ENCODE measurements at places on chromosomes 7 and 10. TPM values are rescaled to one million over a fixed set of nuclear protein-coding genes. Genes with fewer than 3 reads are reported as not detected.

GRCh38 chr7:22325671-22326070 is 31.3 kb downstream of the RAPGEF5 start:
- no peak for DNase-seq

- DNase-seq, result no peak
Measured at GRCh38 chr7:117808910-117809705, 64.1 kb downstream of the CTTNBP2 start.

Gene ACBD7
- total RNA-seq, result 0.19 TPM

Gene OR6V1
- total RNA-seq, result not detected

Gene EIF5AL1
- 0.14 TPM for total RNA-seq

DNA sequence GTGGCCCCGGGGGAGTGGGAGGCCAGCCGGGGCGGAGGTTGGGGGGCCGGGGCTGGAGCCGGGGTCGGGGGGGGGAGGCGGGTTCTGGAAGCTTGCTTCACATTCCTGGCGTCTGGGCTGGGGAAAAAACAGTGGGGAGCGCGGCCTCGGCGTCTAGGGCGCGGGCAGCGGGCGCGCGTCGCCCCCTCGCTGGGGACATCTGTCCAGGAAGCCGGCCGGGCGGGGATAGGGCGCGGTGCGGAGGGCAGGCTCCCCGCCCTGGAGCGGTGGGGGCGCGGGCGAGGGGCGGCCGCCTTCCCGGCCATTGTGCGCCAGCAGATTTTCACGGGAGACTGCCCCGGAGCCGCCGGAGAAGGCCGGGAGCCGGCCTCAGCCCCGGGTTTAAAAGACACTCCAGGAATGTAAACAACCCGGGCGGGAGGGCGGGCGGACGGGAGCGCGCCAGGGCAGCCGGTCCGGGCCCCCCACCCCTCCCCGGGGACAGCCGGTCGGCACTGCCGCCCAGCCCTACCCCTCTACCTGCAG is 1.4 kb downstream of the ZMIZ1 start:
- DNase-seq, result no peak

- no peak for DNase-seq
Measured at GRCh38 chr7:74225400-74225799, 15.6 kb downstream of the LAT2 start.

GRCh38 chr7:55423277-55423711 is 58.2 kb downstream of the LANCL2 start:
- DNase-seq, result no peak
